ENCODE measurements at places on chromosomes 6 and 20.

GRCh38 chr6:159961528-159961927 lies 7.4 kb upstream of the IGF2R start:
- no peak overlapping the region for H3K4me3 ChIP-seq
- DNase-seq = no peak
- no peaks in the 10 kb centered on the region for H3K27me3 ChIP-seq
- no peaks in the 10 kb centered on the region for H3K36me3 ChIP-seq
- no peak overlapping the region for H3K27ac ChIP-seq

GRCh38 chr20:59365611-59366285 lies 65.3 kb downstream of the EDN3 start:
- H3K36me3 ChIP-seq = no peaks in the 10 kb centered on the region
- DNase-seq = no peak
- no peak overlapping the region for H3K27ac ChIP-seq
- H3K4me3 ChIP-seq = no peak overlapping the region

GRCh38 chr20:34938466-34939163 lies 17.0 kb downstream of the GSS start:
- H3K4me3 ChIP-seq = no peak overlapping the region
- H3K27ac ChIP-seq = peak overlapping the region; percentile 79
- no peaks in the 10 kb centered on the region for H3K27me3 ChIP-seq
- H3K36me3 ChIP-seq = no peaks in the 10 kb centered on the region
- peaks cover 33% of the 10 kb centered on the region for H3K4me1 ChIP-seq

GRCh38 chr6:150313781-150314180 lies 55.0 kb upstream of the IYD start:
- H3K27me3 ChIP-seq = no peaks in the 10 kb centered on the region
- H3K36me3 ChIP-seq = no peaks in the 10 kb centered on the region
- no peak for DNase-seq
- H3K27ac ChIP-seq = no peak overlapping the region

DNA sequence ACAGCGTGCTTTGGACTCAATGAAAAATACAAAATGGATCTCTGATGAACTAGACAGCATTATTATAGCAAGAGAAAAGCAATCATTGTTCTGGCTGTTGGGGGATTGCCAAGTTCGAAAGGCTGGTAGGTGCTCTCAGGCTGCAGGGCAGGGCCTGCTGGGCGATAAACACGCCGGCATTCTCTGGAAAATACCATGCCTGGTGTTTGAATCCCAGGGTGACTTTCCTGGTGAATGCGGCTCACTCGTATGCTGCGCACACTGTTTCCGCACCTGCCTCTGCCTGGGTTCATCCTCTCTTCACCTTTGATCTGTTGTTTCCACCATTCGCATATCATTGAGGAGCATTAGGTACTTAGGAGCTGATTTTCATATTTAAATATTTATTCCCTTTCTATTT lies 37.4 kb downstream of the GCNT2 start:
- no peaks in the 10 kb centered on the region for H3K36me3 ChIP-seq
- peak overlapping the region; percentile 50 for H3K27ac ChIP-seq
- DNase-seq = peak; percentile 47
- no peak overlapping the region for H3K4me3 ChIP-seq
- peaks cover 38% of the 10 kb centered on the region for H3K4me1 ChIP-seq
- no peaks in the 10 kb centered on the region for H3K27me3 ChIP-seq

DNA sequence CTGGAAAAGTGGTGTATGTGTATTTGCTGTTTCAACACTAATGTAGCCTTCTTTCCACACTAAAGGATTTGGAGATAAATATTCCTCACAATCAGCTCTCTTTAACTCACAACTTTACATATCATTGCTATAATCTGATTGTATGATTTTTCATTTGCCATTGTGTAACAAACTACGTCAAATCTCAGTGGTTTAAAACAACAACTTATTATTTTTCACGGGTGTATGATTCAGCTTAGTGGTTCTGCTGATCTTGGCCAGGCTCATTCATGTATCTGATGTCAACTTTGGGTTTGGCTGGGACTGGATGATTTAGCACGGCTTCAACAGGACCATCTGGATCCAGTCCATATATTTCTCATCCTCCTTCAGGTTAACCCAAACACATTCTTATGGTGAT lies 55.4 kb upstream of the TMX4 start:
- DNase-seq = no peak
- no peaks in the 10 kb centered on the region for H3K4me1 ChIP-seq
- no peaks in the 10 kb centered on the region for H3K36me3 ChIP-seq
- no peaks in the 10 kb centered on the region for H3K27me3 ChIP-seq
- H3K4me3 ChIP-seq = no peak overlapping the region

DNA sequence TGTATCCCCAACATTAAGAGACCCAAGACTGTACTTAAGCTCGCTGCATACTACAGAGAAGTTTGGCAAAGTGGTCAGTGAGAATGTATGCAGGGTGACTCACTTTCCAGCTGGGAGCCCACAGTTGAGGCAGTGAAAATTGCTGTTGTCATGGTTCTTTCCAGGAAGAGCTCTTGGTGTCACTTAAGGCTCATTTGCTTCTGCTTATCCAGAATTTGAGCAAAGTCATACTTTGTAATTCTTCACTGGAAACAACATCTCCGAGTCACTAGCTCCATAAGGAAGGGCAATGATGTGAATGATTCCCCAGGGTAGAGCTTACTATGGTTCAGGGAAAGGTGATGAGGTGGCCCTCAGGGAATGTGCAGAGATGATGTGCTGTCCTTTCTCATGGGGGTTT lies 65.4 kb upstream of the FBXL4 start:
- no peaks in the 10 kb centered on the region for H3K36me3 ChIP-seq
- no peaks in the 10 kb centered on the region for H3K27me3 ChIP-seq
- DNase-seq = no peak
- H3K4me1 ChIP-seq = no peaks in the 10 kb centered on the region
- H3K27ac ChIP-seq = no peak overlapping the region

DNA sequence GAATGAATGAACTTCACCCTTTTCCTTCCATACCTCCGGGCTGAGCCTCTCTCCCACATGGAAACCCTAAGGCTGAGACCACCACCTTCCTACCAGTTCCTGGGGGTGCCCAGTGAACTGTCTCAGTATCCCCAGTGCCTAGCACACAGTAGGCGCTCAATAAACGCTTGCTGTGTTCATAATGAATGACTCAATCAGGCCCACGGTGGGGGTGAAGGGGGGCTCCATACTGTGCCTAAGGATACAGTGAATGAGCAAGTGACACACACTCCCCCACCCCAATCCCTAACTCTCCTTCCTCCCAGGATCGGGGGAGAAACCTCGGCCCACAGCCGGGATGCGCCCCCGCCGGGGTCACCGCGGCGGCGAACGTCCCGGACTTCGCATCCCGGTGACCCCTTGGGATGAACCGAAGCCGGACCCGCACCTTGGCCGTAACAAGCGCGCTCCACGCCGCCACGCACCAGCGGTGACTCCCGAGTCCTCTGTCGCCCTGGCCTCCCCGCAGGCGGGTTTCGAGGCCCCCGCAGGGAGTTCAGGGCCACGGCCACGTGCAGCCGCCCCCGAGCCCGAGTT lies 592 bp downstream of the KCNG1 start:
- H3K4me1 ChIP-seq = peaks cover 13% of the 10 kb centered on the region
- no peak overlapping the region for H3K27ac ChIP-seq
- no peaks in the 10 kb centered on the region for H3K36me3 ChIP-seq
- H3K4me3 ChIP-seq = peak overlapping the region; percentile 41
- no peak for DNase-seq
- H3K27me3 ChIP-seq = peaks cover 24% of the 10 kb centered on the region

- no peak overlapping the region for H3K4me3 ChIP-seq
- no peaks in the 10 kb centered on the region for H3K36me3 ChIP-seq
- no peaks in the 10 kb centered on the region for H3K4me1 ChIP-seq
- DNase-seq = no peak
- no peak overlapping the region for H3K27ac ChIP-seq
Measured at GRCh38 chr20:33275871-33276270, 7.1 kb upstream of the BPIFB1 start.

- H3K4me1 ChIP-seq = no peaks in the 10 kb centered on the region
- no peak overlapping the region for H3K27ac ChIP-seq
- peaks cover 35% of the 10 kb centered on the region for H3K36me3 ChIP-seq
- no peaks in the 10 kb centered on the region for H3K27me3 ChIP-seq
Measured at GRCh38 chr6:116596815-116597214, 19.5 kb upstream of the RSPH4A start.

DNA sequence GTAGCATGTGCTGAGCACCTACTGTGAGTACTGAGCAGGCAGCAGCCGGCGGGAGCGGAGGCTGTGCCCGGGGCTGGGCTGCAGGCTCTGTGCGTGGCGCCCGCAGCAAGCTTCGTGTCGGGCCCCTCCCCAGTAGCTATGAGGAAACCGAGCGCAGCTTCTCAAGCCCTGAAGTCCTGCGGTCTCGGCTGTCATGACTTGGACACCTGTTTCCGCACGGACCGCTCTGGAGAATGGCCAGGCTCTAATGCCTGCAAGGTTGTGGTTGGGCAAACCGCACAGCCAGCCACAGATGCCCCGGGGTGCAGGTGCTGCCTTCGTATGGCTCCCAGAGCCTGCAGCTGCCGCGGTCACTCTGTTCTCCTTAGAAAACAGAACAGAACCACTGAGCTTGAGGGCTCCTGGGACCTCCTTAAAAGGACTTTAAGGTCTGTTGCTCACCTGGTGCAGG lies 33.7 kb downstream of the PYGB start:
- no peaks in the 10 kb centered on the region for H3K27me3 ChIP-seq
- peaks cover 9% of the 10 kb centered on the region for H3K4me1 ChIP-seq
- H3K27ac ChIP-seq = no peak overlapping the region
- peaks cover 58% of the 10 kb centered on the region for H3K36me3 ChIP-seq
- no peak overlapping the region for H3K4me3 ChIP-seq
- DNase-seq = peak; percentile 4

GRCh38 chr6:162940426-162940825 lies 212.7 kb downstream of the PACRG start:
- DNase-seq = peak; percentile 28
- no peak overlapping the region for H3K27ac ChIP-seq
- H3K4me1 ChIP-seq = no peaks in the 10 kb centered on the region
- H3K36me3 ChIP-seq = no peaks in the 10 kb centered on the region
- no peak overlapping the region for H3K4me3 ChIP-seq

- no peaks in the 10 kb centered on the region for H3K36me3 ChIP-seq
- no peaks in the 10 kb centered on the region for H3K27me3 ChIP-seq
- H3K4me3 ChIP-seq = no peak overlapping the region
- DNase-seq = no peak
Measured at GRCh38 chr20:16675001-16675564, 54.7 kb upstream of the SNRPB2 start.

- DNase-seq = no peak
- H3K4me1 ChIP-seq = no peaks in the 10 kb centered on the region
- no peak overlapping the region for H3K4me3 ChIP-seq
- no peaks in the 10 kb centered on the region for H3K36me3 ChIP-seq
Measured at GRCh38 chr6:122838060-122838780, 49.2 kb downstream of the SMPDL3A start.

DNA sequence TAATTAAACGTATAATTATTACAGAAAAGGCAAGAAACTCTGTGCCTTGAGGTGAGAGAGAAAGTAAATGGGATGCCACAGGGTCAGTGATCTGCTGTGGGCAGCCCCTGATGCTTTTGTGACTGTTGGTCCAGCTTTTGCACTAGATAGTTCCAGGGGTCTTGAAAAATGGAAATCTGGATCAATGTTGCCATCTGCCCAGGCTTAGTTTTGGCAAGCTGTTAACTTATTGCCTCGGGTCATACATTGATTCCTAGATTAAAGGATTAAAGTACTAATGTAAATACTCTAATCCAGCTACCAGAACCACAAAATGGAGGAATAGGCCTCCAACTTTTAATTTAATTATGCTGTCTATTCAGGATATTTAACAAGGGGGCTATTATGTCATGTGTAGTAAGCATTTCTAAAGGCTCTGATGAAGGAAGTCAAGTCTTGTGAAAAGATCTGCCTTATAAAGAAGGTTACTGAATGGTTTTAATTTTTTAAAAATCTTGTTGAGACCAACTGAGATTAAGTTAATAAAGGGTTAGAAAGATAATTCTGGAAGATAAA lies 376.0 kb upstream of the HS3ST5 start:
- no peak overlapping the region for H3K4me3 ChIP-seq
- no peaks in the 10 kb centered on the region for H3K27me3 ChIP-seq
- DNase-seq = no peak
- H3K27ac ChIP-seq = no peak overlapping the region
- H3K4me1 ChIP-seq = no peaks in the 10 kb centered on the region

DNA sequence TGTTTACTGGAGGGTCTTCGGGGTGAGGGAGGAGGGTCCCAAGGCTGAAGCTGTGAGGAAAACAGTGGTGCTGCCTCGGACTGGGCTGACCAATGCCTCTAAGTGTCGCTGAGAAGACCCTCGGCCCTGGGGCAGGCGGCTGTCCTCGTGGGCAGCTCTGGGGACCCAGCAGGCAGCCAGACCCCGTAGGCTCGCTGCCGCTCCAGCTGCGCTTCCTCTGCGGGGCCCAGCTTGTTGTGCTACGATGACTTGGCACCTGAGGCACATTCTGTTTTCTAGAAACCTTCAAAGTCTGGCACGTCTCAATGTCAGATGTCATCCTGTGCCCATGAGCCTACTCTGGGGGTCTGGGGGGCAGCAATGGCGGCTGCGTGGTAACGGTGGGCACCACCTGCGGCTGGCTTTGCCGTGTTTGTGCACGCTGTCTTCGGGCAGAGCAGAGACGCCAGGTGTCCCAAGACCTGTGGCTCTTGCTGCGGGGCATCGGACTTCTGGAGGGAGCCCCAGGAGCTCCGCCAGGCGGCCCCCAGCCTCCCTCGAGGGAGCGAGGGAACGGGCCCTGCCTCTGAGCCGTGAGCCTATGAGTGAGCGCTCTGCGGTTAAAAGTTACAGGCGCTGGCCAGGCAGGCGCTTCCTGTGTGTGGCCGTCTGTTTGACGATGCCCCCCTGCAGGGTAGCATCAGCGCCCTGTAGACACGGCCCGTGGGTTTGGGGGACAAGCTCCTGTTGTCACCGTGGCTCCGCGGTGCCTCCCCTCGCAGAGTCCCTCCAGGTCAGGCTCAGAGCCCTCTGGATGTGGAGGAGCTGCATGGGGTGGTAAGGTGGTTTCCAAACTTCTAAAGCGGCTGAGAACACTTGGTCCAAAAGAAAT lies 6.8 kb downstream of the SLC17A9 start:
- H3K4me1 ChIP-seq = no peaks in the 10 kb centered on the region
- H3K27me3 ChIP-seq = no peaks in the 10 kb centered on the region
- no peak overlapping the region for H3K4me3 ChIP-seq
- H3K27ac ChIP-seq = no peak overlapping the region
- no peaks in the 10 kb centered on the region for H3K36me3 ChIP-seq
- no peak for DNase-seq

DNA sequence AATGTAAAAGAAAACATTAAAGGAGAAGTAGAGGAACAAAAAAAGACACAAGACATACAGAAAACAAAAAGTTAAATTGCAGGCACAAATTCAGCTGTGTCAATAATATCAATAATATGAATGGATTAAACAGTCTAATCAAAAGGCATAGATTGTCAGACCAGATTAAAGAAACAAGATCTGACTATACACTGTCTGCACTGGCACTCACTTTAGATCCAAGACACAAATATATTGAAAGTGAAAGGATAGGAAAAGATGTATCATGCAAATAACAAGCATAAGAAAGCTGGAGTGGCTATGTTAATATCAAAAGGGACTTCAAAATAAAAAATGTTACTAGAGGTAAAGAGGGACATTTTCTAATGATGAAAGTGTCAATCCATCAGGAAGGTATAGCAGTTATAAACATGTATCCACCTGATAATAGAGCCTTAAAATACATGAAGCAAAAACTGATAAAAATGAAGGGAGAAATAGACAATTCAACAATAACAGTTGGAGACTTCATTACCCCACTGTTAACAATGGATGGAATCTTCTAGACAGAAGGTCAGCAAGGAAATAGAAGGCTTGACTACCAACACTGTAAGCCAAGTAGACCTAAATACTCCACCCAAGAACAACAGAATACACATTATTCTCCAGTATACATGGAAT lies 89.7 kb downstream of the HIVEP1 start:
- no peak for DNase-seq
- no peaks in the 10 kb centered on the region for H3K36me3 ChIP-seq
- no peak overlapping the region for H3K27ac ChIP-seq
- no peak overlapping the region for H3K4me3 ChIP-seq
- no peaks in the 10 kb centered on the region for H3K27me3 ChIP-seq
